ENCODE measurements at places on chromosomes 16 and 17.

DNA sequence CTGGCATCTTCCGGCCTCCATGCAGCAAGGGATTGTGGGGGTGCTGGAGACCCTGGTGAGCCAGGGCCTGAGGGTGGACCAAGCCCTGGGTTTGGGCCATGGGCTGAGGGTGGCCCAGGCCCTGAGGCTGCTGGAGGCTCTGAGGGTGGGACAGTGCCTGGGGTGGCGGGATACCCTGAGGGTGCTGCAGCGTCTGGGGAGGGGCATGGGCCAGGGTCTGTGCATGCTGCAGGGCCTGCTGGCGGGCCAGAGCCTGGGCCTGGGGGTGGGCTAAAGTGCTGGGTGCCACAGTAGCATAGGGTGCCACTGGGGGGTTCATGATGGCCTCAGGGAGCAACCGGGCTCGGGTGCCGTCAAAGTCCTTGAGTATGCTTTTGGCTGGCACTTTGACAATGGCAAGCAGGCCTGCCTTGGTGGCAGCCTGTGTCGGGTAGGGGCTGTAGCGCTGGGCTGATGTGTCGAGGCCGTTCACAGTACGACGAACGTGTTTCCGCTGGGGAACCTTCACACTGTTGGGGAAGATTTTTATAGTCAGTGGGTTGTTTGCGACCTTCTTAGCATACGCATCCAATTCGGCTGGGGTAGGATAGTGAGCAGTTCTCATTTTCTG is 15.6 kb downstream of the TRAF4 start:
- no peak for DNase-seq

- no peak for DNase-seq
Observed at GRCh38 chr17:1162116-1162855, 17.5 kb downstream of the ABR start.

- DNase-seq: no peak
Observed at GRCh38 chr17:51035431-51035830, 85.2 kb downstream of the SPAG9 start.

DNA sequence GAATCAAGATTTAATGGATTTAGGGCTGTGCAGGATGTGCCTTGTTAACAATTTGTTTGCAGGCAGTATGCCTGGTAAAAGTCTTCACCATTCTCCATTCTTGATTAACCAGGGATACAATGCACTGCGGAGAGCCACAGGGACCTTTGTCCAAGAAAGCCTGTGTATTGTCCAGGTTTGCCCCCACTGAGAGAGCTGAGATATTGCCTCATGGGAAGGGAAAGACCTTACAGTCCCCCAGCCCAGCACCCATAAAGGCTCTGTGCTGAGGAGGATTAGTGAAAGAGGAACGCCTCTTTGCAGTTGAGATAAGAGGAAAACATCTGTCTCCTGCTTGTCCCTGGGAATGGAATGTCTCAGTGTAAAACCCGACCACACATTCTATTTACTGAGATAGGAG is 2169.6 kb downstream of the TP53TG3F start:
- no peak for DNase-seq

- DNase-seq: peak; percentile 84
Observed at GRCh38 chr16:90008708-90009145, 10.5 kb downstream of the DBNDD1 start.
